ENCODE measurements at places on chromosomes 1 and 21.
A peak's percentile ranks its signal among the peaks of the same experiment; 100 is the strongest.

DNA sequence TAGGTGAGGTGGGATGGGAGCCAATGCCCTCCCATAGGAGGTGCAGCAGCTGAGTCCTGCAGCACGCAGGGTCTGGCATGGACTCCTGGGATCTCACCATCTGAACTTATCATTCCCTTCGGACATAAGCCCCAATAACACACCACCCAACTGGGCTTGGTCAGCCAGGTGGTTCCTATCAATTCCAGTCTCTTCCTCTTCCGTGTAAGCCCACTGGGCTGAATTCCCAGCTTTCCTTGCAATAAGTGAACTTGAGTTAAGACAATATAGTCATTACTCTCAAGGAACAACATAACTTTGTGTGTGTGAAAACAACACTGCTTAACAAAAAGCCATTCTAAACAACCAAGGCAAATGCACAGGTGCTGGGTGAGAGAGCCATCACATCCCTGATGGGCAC, 86.6 kb upstream of the EDN2 start:
- DNase-seq, result no peak

- DNase-seq, result no peak
These were observed 1.1 kb upstream of the RCSD1 start for GRCh38 chr1:167628741-167629515.

DNA sequence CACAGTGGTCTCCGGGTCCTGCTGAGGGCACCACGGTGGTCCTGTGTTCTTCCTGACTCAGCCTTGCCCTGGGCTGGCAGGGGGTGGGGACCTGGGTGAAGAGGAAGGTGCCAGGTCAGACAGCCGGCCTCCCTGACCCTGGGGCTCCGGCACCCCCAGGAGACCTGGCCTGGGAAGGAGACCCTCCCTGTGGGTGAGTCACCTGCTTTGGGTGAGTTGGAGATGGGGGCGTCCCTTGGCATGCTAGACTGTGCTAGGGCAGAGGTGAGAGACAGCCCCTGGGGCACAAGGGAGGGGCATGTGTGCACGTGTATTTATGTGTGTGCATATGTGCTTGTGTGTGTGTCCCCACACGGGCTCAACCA, 23.4 kb downstream of the SPSB1 start:
- no peak for DNase-seq

DNA sequence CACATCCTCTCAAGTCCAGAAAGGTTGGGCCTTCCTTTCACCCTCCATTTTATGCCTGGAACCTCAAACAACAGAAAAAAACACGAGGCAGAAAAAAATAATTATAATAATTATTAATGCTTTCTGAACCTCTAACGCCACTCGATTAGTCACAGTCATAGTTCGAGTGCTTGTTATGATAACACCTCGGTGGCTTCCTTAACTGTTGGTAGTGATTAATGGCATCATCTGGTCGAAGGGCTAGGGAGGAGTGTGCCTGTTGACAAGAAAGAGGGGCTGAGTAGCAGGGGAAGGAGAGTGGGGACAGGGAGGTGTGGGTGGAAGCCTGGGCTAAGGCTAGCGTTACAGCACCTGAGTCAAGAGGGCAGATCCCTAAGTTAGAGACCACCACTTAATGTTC, 21.3 kb upstream of the IL10 start:
- DNase-seq, result no peak

DNA sequence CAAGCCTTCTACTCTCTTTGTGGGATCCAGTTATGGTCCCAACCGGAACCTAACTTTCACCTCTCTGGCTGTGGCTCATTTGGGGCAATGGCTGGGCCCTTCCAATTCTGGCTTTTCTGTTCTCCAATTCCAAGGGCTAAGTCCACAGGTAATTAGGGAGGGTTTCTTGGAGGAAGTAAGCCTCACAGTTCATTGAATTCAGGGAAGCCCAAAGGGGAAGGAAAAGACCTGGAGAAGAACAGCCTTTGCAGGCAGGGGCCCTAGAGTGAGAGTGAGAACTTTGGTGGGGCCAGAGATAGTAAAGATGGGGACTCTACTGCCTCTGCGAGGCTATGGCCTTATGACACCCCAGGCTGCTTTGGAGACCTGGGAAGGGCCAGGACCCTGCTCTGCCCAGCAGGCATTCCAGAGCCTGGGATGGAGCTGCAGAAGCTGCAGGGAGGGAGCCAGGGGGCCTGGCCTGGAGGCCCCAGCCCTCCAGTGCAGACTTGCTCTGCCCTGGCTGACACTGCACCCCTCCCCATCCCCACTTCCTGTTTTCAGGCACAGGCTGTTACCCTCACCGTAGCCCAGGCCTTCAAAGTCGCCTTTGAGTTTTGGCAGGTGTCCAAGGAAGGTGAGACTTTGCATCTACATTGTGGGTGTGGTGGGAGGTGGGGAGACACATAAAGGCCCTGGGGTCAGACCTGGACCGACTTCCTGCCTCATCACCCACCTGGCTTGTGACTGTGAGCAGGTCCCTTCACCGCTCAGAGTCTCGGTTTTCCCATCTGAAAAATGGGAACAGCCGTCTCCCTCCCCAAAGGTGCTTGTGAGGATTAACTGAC, 18.9 kb downstream of the LDLRAP1 start:
- no peak for DNase-seq

DNA sequence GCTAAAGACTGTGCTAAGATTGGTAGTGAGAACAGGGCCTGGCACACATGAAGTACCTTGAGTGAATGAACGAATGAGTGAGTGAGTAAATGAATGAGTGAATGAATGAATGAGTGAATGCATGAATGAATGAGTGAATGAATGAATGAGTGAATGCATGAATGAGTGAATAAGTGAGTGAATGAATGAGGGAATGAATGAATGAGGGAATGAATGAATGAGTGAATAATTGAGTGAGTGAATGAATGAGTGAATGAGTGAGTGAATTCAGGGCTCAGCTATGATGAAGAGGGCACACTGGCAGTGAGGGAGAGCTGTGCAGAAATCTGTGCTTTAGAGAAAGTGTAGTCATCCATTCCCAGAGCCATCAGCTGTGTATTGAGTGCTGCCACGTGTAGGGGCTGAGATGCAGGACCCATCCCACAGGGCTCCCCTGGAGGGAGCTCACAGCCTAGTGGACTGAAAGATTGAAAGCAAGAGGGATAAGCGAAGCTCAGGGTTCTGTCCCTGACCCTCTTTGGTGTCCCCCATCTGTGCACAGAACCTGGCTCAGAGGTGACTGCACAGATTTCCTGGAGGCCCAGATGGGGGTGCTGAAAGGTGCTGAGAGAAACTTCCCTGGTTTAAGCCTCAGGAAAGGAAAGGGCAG, 217.9 kb upstream of the VAMP3 start:
- no peak for DNase-seq

GRCh38 chr1:28078680-28079626, 9.5 kb downstream of the EYA3 start:
- no peak for DNase-seq

- no peak for DNase-seq
These were observed 135.1 kb downstream of the AK5 start for GRCh38 chr1:77416692-77417450.

DNA sequence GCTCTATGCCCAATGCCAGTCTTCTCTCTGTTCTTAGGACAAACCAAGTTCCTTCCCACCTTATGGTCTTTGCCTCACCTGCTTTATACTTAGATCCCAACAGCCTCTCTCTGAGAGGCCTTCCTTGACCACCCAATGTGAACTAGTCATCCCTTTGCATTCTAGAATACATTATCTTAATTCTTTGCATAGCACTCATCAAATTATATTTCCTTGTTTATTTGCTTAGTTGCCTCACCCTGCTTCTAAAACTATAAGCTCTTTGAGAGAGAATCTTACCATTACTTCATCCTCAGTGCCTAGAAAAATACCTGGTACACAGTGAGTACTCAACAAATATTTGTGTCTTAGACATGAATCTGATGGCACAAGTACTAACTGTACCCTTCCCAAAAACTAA, 8.0 kb downstream of the PIGP start:
- DNase-seq, result no peak

GRCh38 chr1:160363010-160363409, 3.9 kb upstream of the NHLH1 start:
- no peak for DNase-seq

- no peak for DNase-seq
These were observed 10.3 kb downstream of the MORN1 start for GRCh38 chr1:2380816-2381591.

- no peak for DNase-seq
These were observed 403.7 kb upstream of the B3GALT2 start for GRCh38 chr1:193590102-193590501.

DNA sequence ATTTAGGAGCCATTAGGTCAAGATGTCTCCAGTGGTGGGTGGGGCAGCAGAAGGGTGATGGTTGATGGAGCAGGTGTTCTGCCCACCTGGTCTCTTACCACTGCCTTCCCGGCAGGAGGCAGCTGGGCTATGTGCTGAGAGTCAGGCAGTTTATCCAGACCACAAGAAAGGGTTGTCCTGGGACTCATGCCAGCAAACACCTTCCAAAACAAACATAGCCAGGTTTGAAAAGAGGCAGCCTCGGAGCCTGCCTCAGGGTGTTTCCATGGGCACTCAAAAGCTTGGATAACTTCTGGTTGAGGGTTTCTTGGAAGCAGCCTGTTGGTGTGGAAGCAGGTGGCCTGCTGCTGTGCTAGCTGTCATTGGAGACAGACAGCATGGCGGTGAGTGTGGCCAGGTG, 187.2 kb downstream of the PCP4 start:
- DNase-seq, result no peak

DNA sequence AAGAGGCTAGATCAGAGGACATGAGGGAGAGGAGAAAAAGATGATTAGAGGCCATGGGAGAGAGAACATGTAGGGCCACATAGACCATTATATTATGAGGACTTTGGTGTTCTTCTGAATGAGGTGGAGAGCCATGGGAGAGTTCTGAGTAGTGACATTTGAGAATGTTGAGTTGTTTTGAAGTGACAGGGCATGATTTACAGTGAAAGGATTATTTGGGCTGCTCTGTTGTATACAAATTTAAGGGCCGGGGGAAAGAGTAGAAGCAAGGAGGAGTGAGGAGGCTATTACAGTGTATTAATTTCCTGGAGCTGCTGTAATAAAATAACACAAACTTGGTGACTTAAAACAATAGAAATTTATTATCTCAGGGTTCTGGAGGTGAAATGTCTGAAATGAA, 102.5 kb upstream of the RGS4 start:
- DNase-seq, result no peak

DNA sequence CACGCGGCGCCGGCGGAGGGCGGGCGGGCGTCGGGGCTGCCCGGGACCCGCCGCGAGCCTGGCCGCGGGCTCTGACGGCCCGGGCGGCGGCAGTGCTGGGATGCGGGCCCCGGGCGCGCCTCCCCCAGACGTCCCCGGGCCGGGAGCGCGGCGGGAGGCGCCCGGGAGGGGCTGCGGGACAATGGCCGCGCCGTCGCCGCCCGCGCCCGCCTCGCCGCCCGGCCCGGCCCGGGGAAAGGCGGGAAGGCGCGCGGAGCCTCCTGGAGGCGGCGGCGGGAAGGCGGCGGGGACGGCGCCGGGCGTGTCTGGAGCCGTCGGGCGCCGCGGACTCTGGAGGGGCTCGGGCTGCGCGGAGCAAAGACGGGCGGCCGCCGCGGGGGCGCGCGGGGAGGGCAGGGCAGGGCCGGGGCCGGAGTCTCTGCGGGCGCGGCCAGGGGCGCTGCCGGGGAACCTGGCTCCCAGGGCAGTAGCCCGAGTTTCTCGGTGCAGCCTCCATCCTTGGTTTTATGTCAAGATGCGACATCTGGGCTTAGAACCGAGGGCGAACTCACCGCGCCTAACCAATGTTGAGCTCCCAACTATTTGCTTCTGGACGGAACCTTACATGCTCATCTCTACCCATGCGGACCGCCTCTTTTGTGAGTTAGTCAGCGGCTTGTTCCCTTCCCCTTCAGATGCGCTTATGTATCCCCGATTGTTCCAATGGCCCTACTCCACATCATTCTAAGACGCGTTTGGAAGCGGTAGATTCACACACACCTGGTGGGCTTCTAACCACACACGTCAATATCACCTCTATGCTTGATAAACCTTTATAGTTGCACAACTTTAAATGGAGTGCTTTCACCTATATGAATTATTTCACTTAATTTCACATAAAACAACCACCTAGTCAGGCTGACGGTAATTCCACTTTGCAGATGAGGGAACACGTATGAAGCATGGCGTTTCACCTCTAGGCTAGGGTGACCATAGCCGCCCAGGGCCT, 651 bp downstream of the ZBTB8A start:
- DNase-seq, result no peak

DNA sequence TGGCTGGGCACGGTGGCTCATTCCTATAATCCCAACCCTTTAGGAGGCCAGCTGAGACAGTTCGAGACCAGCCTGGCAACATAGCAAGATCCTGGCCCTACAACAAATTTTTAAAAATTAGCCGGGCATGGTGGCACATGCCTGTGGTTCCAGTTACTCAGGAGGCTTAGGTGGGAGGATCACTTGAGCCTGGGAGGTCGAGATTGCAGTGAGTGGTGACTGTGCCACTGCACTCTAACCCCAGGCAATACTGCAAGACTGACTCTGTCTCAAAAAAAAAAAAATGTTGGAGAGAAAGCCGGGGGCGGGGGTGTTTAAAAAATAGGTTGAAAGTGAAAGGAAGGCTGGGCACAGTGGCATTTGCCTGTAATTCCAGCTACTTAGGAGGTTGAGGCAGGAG, 16.5 kb downstream of the CLDN19 start:
- no peak for DNase-seq

DNA sequence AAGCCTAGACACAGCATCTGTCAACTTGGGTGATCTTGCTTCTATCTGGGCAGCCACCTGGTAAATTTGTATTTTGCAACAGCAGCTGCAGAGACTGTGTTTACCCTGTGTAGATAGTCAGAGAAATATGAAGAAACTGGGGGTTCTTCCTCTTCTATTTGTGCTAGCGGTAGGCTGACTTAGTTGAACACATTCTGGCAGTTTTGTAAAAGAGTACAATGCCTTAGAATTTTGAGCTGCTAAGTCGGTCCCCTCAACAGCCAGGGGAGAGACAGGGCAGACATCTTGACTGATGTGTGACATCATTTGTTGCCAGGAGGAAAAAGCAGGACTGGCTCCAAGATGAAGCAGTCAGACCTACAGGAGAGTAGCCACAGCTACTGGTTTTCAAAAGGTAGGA, 53.7 kb downstream of the KCNJ6 start:
- DNase-seq, result peak; percentile 54

DNA sequence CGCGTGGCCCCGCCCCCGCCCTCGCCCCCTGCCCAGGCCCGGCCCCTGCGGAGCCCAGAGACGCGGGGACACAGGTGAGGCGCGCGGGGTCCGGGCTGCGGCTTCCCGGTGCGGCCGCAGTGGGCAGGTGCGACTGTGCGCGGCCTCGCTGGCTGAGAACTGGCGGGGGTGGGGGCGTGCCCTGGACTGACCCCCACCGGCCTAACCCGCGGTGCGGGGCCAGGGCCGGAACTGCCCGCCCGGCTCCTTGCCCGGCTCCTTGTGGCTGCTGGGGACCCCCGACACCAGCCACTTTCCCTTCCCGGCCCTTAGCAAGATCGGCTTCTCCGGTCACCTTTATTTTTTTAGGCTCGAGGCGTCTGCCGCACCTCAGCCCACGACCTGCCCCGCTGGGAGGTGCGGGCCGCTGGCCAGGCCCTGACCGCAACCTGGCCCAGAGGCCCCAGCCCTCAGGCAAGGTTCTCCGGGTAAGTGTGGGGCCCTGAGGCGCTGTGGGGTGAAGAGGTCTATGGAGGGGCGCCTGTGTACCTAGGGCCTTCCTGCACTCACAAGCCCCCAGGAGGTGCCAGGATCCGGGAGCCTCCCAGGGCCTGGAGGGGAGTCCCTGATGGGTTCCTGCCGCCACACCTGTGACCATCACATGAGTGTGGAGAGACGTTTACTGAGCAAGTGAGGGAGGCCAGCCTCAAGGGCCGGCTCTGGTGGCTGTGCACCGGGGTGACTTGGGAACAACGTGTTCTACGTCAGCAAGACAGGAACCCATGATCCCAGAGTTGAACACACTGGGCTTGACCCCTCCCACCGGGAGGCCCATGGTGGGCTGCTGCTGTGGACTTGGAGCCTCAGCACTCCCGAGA, at the start of gene SMIM1:
Gene SMIM1 (plus strand): TSS at position 35 of the 857 bp plus-strand sequence. CDS start 2,625 bp downstream, outside the sequence.
- DNase-seq, result no peak

Measured in bone marrow (tissue), 2 donors.